ENCODE measurements at places on chromosomes 13 and 19.
A peak's percentile ranks its signal among the peaks of the same experiment; 100 is the strongest.

GRCh38 chr19:28785971-28786370, 427.0 kb downstream of the UQCRFS1 start:
- no peak for DNase-seq

GRCh38 chr13:63351081-63351480, 1935.4 kb upstream of the PCDH20 start:
- DNase-seq: no peak

DNA sequence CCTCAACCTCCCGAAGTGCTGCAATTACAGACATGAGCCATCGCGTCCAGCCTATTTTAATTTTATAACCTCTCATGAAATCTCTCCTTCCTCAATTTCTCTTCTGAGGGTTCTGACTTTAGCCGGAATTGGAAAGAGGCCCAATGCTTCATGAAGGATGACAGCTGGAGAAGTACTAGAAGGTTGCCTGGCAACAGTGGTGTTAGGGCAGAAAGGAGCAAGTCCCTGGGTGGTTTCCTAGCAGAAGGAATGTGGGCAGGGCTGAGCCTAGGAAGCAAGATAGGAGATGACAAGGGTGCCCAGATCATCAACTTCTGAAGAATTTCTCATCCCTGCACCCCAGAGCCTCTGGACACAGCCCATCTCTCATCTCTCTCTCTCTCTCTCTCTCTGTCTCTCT, 25.8 kb downstream of the CACNG6 start:
- peak; percentile 30 for DNase-seq

DNA sequence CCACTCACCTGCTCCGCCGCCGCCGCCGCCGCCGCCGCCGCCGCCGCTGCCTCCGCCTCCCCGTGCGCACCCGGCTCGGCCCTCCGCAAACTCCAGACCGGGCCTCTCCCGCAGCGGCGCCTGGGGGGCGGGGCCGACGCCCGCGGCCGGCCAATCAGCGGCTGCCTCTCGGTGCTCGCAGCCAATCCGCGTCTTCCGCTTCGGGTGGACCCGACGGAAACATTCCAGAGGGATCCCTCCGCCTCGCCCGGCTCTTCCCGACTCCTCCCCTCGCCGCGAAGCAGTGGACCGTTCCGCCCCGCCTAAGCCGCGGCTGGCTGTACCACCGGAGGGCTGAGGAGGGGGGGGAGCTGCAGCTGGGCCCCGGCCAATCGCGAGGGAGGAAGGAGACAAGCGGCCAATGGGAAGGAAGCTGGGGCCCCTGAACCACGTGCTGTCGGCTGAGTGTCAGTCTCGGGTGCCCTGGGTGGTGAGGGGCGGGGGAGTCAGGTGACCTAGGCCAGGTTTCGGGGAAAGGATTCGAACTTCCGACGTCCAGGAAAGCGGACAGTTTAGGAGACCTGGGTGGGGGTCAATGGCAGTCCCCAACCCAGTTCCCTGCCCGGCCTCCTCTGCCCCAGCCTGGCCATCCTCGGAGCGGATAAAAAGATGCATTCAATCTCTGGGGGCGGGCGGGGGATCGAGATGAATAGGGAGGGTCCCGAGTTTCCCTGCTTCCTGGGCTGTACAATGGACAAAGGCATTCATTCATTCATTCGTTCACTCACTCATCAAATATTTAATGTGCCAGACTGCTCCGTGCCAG, at the start of gene GIPC1:
Gene GIPC1 (minus strand): TSS at position 99 of the 805 bp plus-strand sequence. CDS start 13,151 bp downstream, outside the sequence.
- DNase-seq: peak; percentile 96

DNA sequence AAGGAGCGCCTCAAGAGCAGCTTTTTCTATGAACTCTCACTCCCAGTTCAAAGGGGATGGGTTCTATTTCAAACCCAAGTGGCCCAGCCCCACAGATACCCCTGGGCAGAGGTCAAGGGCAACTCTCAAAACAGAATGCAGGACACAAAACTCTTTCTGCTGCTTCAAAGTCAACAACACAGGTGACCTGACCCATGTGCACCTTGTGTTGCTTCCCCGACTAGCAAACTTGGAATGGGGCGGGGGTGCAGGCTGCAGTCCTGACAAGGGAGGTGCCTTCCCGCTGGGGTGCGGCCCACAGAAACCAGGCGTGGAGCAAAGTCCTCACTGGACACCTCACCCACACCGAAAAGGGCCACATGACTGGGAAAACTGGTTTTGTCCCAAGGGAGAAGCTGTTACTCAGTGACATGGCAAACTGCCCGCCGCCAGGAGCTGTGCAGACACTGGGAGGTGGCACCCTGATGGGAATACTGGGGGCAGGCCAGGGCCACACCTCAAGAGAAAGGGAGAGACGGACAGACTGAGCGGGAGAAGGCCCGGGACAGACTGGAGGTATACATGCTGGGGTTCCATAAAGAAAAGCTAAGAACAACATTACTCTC, 17.4 kb downstream of the ZC3H4 start:
- no peak for DNase-seq

DNA sequence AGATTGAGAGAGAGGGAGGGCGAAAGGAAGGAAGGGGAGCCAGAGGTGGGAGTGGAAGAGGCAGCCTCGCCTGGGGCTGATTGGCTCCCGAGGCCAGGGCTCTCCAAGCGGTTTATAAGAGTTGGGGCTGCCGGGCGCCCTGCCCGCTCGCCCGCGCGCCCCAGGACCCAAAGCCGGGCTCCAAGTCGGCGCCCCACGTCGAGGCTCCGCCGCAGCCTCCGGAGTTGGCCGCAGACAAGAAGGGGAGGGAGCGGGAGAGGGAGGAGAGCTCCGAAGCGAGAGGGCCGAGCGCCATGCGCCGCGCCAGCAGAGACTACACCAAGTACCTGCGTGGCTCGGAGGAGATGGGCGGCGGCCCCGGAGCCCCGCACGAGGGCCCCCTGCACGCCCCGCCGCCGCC, at the start of gene TNFSF11:
Gene TNFSF11 (plus strand): TSS at position 142 of the 400 bp plus-strand sequence. CDS start 152 bp downstream, at position 294.
- no peak for DNase-seq

GRCh38 chr19:38929929-38930775, at the start of gene SARS2:
TSS of gene SARS2 (minus strand) at chr19:38930763. CDS start at chr19:38930736, 27 bp downstream.
- DNase-seq: peak; percentile 97

DNA sequence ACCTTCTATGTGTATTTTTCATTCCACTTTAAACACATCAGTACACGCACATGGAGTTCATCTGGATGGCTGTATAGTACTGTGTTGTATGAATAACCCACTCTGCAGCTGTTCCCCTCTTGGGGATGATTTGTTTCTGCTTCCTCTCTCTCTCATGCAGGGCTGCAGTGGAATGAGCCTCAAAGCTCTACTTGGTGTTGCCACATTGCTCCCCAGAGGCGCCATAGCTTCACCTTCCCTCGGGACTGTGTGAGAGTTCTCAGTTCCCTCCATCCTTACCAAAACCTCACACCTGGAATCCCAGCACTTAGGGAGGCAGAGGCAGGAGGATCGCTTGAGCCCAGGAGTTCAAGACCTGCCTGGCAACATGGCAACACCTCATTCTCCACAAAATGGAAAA, 28.4 kb upstream of the GPR183 start:
- DNase-seq: peak; percentile 46

- no peak for DNase-seq
Measured at GRCh38 chr13:58882516-58882915, 1251.0 kb downstream of the PCDH17 start.

DNA sequence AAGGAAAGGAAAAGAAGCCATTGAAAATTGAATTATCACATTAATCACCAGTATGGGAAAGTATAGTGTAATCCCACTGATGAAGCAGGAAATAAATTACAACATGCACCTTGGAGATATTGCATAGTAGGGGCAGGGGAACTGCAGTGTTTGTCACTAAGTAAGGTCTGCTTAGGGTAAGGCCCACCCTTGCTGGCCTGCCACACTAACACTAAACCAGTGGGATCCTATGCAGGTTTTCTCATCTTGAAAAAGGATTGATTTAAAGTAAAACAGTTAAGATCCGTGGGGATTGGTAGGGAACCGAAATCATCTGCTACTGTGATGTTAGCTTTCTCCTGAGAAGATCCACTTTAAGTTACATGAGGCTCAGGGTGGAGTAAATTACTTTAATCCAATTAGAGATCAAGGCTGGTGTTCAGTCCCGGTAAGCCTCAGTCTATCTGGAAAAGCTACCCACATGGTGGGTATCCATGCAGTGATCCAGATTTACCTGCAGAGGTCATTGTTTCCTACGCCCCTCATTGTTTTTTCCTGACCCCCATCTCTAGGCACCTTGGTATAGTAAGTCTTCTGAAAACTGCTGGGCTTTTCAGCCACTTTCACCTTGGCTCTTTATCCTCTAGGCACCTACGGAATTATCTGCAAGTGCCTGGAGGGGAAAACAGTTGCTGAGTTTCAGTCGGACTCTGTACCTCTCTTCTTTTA, 1014.9 kb upstream of the ATXN8OS start:
- no peak for DNase-seq

- no peak for DNase-seq
Measured at GRCh38 chr13:73467125-73467524, 408.3 kb downstream of the KLF5 start.

DNA sequence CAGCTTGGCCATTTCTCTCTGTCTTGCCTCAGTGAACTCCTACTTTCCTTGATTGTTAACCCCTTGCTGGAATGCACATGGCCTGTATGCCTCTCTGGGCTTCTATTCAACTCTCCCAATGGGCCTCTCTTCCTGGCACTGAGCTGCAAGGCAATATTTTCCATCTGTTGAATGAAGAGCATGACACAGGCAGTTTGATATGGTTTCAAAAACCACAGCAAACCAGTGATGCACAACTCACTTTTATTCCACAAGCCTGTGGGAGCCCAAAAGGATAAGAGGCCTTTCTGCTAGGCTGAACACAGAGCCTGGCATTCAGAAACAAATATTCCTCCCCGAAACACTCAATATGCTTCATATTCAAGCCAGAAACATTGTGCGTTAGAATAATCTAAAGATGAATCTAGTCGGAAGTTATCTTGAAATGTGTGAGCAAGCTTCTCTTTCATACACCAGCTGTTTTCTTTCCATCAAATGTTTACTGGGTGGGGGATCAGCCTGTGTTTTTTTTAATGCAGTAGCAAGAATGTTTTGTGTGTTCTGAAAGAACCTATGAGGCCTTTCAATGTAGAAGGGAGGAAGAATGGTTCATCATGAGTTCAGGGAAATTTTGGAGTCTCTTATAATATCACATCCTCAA, 443.1 kb upstream of the SPRY2 start:
- no peak for DNase-seq

GRCh38 chr13:110211046-110211445, 95.9 kb downstream of the COL4A1 start:
- no peak for DNase-seq

DNA sequence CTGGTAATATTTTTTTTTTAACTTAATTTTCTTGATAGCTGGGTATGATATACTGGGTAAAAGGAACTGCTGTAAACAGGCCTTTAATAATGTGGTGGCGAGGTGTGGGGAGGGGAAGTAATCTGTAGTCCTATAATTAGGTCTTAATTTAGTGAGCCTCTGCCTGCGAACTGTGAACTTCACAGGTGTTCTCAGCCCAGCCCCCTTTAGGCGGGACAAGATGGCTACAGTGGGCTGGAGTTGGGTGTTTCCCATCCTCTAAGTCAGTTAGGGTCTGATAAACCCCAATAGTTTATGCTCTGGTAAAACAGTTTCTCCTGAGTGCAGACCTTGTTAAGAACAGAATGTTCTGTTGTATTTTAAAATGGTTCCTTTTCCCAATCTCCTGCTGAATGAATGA, 97.6 kb upstream of the SERP2 start:
- DNase-seq: no peak

DNA sequence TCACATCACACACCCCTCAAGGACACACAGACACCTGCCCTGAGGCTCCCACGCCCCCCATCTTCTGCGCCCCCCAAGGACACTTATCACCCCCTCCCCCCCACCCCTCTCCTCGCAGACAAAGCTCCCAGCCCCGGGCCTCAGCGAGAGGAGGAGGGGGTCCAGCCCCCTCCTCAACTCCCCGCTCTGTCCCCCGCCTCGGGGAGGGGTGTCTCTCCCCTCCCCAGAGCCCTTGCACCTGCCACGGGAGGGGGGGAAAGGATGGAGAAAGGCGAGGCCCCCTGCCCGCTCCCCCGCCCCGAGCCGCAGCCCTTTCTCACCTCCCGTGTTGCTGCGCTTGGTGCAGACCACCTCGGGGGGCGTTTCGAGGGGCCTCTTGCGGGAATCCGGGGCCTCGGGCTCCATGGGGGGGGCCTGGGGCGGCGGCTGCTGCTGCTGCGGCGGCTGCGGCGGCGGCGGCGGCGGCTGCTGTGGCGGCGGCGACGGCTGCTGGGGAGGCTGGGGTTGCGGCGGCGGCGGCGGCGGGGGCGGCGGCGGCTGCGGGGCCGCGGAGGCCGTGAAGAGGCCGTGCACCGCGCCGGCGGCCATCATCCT, 621 bp downstream of the NOVA2 start:
- DNase-seq: no peak

DNA sequence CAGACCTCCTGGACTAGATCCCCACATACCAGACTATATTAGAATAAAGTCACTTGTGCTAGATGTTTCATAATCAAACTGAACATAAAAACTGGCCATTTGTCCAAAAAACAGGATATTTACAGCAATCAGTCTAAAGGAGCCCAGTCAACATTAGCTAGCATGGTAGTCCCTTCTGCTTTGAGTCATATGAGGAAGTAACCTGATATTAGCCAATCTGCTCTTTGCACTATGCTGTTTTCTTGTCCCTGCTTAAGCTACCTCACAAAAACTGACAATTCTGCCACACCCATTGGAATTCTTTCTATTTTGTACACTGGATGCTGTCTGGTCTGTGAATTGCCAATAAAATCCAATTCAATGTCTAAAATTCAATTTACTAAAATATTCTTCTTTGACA, 1824.2 kb downstream of the OLFM4 start:
- peak; percentile 13 for DNase-seq

- no peak for DNase-seq
Measured at GRCh38 chr13:37138926-37139325, 33.5 kb upstream of the CSNK1A1L start.

- DNase-seq: peak; percentile 53
Measured at GRCh38 chr19:21586311-21587116, 81.1 kb downstream of the ZNF429 start.

DNA sequence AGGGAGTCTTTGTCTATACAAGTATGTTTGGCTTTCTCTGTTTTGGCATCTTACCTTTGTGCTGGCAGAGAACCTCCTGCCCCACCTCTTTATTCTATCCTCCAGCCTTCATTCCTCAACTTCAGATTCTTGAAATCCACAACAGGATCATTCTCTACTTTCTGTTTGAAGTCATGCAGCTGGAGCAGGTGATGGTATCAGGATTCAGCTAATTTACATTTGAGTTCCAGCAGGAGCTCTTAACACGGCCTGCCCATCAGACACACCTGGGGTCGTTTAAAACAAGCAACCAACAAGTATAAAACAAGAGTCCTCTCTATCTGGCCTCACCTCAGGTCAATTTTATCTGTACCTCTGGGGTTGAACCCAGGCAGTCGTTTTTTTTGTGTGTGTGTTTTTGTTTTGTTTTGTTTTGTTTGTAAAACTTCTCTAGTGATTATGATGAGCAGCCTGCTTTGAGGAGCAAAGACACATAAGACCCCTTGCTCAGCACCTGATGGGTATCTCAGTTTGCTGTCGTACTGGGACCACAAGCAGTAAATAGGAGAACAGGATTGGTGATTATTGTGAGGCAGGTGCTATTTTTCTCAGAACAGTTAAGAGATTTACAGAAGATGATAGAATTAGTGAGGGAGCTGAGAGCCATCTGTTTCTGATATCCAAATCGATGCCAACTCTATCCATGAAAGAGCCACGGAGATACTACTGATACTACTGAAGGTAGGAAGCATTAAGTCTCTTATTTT, 78.4 kb downstream of the GPC6 start:
- no peak for DNase-seq

GRCh38 chr19:3882041-3882384, 1.5 kb downstream of the ATCAY start:
- no peak for DNase-seq

- no peak for DNase-seq
Measured at GRCh38 chr13:98307463-98308085, 130.5 kb upstream of the RNF113B start.

- DNase-seq: no peak
Measured at GRCh38 chr13:32016631-32017030, 14.9 kb upstream of the FRY start.

Measured in suppressor macrophage (primary cell).